Aorta (tissue), 5 donors: ENCODE measurements at places on chromosomes 16 and 17. TPM values are rescaled to one million over a fixed set of nuclear protein-coding genes. Genes with fewer than 3 reads are reported as not detected.

DNA sequence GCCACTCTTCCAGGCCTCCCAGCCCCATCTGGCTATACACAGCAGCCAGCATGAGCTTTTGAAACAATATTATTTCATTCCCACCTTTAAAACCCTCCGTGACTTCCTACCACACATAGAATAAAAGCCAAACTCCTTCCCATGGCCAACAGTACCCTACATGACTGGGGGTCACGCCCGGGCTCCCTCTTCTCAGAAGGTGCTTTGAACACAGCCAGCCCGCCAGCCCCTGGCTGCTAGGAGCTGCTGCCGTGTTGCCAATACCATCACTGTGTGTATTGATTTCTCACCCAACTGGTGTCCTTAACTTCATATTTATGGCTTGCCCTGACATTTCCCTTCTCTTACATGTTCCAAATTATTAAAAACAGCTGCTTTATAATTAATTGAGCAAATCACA is 111.2 kb downstream of the GNAO1 start:
- DNase-seq, result no peak

- peak; percentile 35 for DNase-seq
These were observed 22.7 kb downstream of the PLEKHG4 start for GRCh38 chr16:67302076-67302475.

DNA sequence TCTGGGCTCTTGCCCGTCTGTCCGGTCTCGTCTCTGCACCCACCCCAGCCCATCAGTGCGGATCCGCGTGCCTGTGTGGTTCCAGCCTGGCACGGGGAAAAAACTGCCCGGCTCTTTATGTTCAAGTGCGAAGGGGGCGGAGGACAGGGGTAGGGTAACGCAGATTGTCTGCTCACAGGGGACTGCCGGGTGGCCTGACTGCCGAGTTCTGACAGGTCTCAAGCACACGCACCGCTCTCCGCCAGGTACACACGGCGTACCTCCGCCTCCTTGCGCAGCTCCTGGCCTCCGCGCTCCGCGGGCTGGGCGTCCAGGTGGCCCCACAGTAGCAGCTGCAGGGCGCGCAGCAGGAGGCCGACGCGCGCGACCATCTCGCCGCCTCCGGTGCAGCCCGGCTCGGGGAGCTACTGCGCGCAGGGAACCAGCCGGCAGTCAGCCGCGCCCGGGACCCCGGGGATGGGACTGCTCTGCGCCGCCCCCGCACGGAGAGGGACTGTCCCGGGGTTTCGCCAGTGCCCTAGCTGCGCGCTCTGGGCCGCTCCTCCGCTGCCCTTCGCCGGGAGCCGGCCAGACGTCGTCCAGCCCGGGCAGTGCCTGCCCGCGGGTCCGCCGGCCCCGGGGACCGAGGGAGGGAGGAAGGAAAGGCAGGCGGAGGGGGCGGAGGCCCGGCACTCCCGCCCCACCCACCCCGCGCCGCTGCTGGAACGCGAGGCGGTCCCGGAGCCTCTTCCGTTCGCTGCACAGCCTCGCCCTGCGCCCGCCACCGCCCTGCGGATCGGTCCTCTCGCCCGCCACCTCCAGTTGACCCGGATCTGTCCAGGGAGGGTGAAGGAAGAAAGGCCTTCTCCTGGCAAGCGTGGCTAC is at the start of gene MMP28:
MMP28 (minus strand) TSS at position 635 of the 864 bp plus-strand sequence; CDS start at position 371, 264 bp downstream.
- DNase-seq, result no peak

DNA sequence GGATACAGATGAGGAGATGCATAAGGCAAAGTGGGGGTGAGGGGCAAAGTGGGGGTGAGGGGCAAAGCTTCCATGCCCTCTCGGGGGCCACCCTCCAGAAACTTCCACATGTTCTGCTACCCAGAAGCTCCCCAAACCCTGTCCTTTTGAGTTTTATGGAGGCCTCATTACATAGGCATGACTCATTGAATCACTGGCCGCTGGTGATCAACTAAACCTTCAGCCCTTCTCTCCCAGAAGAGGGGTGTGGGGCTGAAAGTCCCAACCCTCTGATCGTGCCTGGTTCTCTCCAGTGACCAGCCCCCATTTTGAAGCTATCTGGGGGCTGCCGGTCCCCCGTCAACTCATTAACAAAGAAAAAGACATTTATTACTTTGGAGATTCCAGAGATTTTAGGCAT is 27.5 kb downstream of the ITGAE start:
- DNase-seq, result no peak

DNA sequence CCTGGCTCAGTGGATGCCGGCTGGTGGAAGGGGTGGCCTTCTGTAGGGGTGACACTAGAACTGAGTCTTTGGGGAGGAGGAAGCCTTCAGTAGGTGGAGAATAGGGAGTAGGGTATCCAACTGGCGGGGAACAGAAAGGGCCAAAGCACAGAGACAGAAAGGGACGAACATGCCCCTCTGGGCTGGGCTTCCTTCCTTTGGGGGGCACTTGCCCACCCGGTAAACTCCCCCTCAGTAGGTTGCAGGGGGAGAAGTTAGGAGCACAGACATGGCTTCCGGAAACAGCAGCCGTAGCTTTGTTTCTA is 774 bp downstream of the ENGASE start:
- DNase-seq, result no peak

DNA sequence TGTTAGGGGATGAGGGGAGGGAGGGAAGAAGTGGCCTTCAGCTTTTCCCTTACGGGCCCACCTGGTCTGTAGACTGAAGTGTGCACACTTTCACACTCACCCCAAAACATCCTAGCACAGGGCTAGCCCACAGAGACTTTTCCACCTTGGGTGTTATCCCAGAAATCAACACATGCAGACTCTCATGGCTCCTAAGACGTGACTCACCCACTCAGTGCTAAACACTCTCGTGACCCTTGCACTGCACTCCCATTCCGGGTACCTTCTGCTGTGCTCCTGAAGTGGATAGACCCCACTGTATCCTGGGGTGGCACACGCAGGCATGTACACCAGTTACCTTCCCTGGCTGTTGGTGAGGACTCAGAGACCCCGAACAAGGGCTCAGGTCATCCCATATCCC is 23.0 kb upstream of the ABCC3 start:
- no peak for DNase-seq

DNA sequence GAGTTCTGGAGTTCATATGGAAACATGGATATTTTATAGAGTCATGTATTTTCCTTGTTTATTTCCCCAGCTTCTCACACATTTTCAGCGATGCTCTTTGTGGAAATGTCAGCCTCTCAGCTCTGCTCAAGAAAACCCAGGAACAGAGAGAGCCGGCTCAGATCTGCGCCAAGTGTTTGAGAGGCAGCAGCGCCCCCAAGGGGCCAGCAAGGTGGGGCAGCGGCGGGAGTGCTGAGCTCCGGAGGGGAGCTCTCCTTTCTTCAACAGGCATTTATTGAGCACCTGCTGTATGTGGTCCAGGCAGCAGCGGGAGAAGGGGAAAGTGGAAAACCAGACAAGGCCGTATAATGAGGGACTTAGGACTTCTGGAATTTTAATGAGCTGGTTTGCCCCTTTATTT is 421.1 kb upstream of the C16orf82 start:
- no peak for DNase-seq

The RGS11 gene
- 76.5 TPM for polyA plus RNA-seq
